ENCODE measurements at places on chromosomes 5 and 9.

DNA sequence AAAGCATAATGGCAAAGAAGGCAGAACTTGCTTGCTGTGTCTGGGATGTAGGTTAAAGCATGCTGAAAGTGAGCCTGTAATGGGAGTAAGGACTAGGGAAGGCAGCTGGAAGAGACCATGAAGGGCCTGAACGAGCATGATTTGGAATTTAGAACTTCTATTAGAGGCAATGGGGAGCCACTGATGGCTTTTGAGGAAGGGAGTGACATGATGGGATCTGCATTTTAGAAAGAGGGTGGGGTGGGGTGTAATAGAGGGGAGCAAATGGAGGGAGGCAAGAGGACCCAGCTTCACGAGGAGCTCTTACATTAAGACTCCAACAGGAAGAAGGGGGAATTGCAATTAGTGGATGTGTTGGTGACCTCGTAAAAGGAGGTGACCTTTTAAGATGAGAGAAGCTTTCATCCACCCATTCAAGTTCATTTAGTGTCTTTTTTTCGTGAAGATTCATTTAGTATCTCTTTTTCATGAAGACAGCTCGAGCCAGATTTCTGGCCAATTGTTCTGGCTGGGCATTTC, 13.6 kb upstream of the GABRP start:
- no peak for DNase-seq

DNA sequence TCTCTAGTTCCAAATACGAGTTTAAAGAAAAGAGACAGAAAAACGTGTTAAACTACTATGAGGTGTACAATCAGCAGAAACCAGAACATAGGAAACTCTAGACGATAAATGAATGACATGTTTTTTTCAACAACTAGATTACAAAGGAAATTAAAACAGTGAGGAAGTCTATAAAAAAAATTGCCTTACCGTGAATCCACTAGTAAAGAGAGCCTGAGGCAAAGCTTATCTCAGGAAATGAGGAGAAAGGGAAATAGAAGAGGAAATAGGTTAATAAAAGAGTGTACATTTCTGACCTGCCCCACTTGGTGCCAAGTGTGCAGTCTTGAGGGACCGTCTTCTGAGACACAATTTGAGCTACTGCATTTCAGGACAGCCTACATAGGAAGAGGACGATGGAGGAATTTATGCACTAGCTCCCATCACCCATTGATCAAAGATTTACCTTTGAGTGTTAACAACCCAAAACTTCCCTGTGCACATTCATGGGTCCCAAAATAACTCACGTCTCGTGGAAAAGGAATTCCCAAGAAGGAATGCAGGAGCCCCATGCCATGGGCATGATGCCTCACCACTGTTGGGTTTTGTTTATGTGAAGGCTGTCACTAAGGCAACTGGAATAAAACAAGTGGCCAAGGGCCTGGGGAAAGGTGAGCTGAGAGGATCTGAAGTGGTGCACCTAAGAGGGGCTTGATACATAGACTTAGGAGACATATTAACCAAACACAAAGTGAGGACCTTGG, 53.6 kb upstream of the SLC1A3 start:
- no peak for DNase-seq

DNA sequence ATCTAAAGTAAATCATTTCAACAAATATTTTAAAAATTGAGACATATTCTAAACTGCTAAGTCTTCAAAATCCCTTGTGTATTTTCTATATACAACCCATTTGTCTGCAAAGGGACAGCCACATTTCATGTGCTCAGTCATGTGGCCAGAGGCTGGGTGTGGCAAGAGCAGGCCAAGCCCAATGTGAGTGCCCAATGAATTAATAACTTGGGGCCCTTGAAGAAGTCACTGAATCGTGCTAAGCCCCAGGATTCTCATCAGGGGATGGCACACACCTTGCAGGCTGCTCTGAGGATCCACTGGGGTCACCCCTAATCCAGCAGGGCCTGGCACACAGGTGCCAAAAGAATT, 78.2 kb upstream of the SMIM23 start:
- DNase-seq = no peak

DNA sequence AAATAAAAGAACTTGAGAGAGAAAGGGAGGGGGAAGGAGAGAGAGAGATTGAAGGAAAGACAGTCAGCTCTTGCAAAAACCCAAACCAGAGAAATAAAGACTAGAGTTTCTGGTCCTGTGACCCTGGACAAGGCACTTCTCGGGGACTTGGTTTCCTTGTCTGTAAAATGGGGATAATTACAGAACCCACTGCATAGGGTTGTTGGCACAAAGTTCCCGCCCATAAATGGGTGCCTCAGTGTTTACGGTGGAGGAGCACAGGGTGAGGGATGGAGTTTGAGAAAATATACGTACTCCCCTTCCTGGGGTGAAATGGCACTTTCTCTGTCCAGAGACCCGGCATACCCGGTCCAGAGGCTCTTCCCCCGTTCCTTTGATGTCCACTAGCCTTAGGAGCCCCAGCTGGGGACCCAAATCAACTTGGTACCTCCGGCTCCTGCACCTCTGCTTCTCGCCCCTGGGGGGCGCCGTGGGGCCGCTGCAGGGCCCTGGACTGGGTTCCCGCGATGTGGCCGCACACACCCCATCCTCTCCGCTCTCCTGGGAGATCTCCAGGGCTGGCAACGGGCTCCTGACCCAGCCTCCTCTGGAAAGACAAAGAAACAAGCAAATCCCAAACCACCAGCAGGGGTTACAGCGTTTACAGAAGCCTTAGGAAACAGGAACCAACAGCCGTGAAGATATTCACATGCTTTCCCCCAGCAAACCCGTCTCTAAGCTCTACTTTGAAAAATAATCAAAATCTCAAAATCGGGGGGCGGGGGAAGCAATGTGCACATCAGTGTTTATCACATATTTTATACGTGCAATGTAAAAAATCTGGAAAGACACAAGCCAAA, 26.3 kb downstream of the PTGES start:
- DNase-seq = peak; percentile 38

GRCh38 chr9:131585375-131585774, 40.1 kb downstream of the PRRT1B start:
- DNase-seq = no peak

DNA sequence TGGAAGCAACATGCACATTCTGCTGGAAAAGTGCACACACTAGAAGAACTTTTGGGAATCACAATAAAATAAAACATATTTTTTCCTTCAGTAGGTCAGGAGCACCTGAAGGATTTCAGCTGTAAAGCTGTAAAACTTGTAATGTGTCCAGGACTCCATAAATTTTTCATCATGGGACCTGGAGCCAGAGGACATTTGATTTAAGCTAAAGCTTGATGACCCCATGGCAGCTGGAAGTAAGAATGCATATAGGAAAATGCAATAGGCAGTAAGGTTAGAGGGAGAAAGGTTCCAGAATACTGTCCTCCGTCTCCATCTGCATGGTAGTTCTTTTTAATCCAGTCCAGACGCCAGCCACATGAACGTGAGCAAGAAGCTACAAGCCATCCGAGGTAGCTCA, 166.0 kb downstream of the ADAMTSL1 start:
- DNase-seq = no peak

DNA sequence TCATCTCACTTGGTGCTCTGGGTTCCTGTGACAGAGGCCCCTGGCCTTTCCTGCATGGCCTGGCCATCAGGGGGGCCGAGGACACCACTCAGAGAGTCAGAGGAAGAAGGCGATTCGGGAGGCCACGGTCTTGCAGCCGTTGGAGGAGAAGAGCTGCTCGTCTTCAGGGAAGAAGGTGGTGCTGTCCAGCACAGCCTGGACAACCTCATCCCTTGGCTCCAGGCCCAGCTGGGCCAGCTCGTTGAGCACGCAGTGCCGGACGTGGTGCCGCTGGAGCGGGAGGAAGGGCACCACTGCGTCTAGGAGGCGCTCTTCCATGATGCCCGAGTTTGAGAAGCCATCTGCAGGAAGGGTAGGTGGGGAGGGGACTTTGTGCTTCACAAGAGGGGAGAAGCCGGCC, 3.2 kb downstream of the TOR2A start:
- DNase-seq = no peak

DNA sequence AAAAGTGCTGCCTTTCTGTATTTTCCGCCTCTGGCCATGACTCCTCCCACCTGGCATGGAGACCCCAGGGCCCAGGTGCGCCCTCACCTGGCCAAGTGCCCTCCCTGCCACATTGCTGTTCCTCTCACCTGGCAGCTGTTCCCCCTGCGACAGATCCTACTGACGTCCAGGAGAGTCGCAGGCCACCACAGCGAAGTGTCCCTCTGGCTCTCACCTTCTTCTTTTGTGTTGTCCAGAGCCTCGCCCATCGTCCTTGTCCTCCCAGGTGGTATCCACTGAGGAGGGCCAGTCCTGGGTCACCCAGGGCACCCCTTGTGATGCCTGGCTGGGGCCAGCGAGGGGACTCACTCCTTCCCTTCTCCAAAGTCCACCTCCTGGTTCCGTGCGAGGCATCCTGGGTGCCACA, 2.6 kb downstream of the NKD2 start:
- DNase-seq = peak; percentile 49

DNA sequence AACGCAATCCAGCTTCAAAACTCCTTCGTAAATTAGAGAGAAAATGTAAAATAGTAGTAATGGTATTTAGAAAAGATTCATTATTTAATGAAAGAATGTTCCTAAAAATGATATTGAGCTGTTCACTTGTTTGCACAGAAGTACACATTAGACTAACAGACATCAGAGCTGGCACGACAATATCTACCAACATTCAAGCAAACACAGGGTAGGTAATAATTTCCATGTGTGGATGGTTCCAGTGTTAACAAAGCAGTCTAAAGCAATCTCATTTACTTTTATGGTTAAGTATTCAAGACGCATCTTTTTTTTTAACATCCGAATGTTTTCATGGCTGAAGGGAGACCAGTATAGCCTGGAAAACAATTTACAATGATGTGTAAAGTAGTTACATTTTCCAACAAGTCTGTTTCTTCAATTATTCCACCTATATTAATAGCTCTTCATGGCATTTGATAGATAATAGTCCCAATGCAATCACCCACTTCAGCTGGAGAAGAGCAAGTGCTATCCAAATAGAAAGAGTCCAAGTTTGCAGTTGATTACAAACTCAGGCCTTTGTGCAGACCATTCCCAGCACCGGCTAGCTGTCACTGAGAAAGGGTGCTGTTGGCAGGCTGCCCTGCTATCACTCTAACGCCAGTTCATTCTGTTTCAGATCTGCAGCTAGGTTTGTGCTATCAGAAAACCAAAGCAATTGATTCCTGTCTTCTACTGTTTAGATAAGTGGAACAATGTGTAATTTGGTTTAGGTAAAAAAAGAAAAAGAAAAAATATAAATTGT, 458.8 kb downstream of the DTWD2 start:
- no peak for DNase-seq

GRCh38 chr9:127448112-127448805, 2.9 kb downstream of the RPL12 start:
- no peak for DNase-seq

DNA sequence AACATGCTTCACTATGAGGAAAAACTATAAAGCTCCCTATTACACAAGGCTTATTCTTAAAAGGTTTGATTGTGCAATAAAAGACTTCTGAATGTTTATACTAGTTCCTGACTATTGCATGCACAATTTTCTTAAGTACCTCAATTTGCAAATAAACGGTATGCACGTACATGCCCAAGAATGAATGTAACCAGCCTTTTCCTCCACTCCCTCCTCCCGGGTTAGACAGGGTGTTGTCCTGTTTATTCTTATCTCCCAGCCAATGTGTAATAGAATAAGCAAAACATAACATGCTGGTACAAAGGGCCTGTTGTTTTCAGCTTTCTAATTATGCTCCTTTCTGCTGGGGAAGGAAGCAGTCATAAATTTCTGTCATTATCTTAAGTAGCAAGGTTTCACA, 79.1 kb downstream of the AOPEP start:
- no peak for DNase-seq

GRCh38 chr9:106916466-106917235, 53.7 kb downstream of the ZNF462 start:
- no peak for DNase-seq

GRCh38 chr9:127237801-127238200, 26.8 kb upstream of the GARNL3 start:
- DNase-seq = no peak

DNA sequence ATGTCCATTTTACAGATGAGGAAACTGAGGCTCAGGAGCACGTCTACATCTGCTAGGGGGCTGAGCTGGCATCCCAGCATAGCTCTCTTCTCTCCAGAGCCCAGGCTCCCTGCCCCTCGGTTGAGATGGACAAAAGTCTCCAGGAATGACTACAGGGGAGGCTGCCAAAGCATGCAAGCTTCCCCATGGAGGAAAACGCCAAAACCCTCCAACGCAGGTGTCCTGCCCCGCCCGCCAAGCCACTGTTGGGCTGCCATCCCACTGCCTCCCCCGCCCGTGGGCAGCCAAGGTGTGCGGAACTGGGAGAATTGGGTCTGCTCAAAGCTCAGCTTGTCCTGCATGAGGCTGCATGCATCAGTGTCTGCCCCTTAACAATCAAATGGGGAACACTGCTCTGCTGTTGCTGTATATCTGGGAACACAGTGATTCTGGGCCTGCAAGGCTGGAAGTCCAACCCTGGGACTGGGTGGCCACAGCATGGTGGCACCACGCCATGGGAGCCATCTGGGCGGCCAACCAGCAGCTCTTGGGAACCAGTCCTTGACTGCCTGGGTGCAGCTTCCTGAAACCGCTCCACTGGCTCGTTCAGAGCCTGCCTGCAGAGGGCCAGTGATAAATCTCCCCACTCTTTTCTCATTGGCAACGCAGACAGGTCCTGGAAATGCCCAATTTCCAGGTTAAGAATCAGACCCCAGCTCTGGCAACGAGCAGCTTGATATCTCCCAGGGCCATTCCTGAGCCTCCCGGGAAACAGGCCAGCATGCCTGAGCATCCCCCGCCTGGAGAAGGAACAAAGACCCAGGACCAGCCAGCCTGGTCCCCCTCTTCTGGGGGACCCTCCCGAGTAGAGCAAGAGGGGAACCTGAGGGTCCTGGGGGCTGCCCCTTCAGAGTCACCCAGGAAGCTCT, 3.5 kb downstream of the RALGDS start:
- DNase-seq = no peak

DNA sequence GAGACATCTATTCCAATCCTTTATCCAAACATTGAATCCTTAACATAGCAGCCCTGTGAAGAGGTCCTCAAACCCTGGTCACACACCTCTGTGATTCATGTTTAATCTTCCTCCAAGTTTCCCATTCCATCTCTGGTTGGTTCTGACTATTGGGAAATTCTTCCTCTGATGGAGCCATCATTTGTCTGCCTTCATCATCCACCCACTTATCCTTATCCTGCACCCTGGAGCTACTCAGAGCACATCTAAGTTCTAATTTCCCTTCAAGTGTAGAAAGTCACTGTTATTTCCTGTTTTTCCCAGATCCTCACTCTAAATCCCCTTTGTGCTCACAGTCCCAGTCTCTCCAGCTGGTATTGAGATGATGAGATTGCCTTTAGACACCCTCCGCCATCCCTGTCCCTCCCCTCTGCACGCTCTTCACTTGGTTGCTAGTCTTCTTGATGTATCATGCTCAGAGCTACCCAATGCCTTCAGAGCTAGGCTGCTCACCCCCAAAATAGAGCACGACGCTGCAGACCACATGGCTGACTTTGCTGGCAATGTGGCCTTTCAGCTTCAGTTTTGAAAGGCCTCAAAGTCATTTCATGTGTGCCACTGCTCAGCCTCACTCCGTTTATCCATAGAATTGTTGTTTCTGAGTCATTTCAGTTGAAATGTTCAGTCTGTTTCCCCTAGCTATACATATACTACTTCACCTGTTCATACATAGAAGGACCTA, 154.3 kb downstream of the PALM2AKAP2 start:
- no peak for DNase-seq
